ENCODE measurements at places on chromosomes 3 and 15.

DNA sequence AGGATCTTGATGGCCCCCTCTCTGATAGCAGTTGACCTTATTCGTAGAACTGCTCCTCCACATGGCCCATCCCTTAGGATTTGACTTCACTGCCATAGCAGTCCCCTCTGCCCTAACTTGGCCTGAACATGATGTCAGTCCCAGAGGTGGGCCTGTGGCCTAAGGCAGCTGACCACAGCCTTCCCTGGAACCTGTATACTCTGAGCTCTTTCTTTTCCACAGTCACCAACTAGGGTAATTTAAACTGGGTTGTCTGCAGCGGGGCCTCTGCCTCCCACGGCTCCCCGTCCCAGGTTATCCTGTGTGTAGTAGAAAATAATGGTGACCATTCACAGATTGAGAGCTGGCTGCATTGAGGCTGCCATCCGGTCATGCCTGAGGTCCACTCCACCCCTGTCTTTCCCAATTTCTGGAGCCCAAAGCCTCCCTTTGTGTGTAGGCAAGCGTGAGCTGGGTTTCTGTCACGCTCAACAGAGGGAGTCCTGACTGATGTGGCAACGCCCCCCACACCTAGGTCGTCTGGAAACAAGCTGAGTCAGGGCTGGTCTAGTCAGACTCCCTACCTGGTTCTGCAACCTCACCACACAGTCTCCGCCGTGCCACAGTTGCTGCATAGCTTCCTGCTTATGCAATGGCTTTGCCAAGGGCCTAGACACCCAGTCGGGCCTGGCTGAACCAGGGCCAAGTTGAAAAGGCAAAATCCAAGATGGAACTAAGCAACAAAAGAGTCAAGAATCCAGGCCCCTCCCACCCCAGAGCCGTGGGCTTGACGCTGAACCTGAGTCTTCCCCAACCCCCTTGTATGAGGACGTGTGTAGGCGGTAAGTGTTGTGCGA, 284.5 kb downstream of the XXYLT1 start:
- no peak for DNase-seq

GRCh38 chr3:33004961-33005360, 53.5 kb downstream of the CCR4 start:
- DNase-seq, result no peak

DNA sequence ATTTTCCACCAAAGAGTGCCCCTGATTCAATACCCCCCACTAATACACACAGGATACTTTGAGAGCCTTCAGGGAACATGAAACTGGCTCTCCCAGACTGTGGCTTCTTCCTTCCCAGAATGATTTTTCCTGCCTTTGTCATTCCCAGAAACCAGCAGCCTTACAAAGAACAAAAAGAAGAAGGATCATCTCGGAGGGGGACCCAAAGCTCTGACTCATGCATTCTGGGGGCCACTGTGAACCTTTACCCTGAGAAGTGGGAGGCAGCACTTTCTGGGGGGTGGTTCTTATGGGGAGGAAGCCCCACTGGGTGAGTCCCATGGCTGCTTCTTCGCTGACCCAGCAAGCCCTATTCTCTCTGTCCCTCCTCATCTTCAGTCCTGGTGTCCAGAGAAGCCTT, 44.7 kb upstream of the RAD18 start:
- no peak for DNase-seq

- no peak for DNase-seq
Measured at GRCh38 chr3:148070041-148070440, 627.7 kb upstream of the AGTR1 start.

All from activated CD4-positive, alpha-beta T cell treated with anti-CD3 and anti-CD28 coated beads, Interleukin-2, amount 50 U/mL, for 24 hours (primary cell).